ENCODE measurements at places on chromosomes 4 and X. TPM values are rescaled to one million over a fixed set of nuclear protein-coding genes. Genes with fewer than 3 reads are reported as not detected.

LNX1 gene
- not detected for total RNA-seq

UGT2B17 gene
- not detected for total RNA-seq

FAM149A gene
- total RNA-seq = 1.5 TPM

SH3D19 gene
- 23.5 TPM for total RNA-seq

ANXA10 gene
- 3.4 TPM for total RNA-seq

NOX1 gene
- not detected for total RNA-seq

ARHGAP36 gene
- total RNA-seq = not detected

PPP1R2C gene
- not detected for total RNA-seq

SMIM10 gene
- total RNA-seq = 0.17 TPM

TBC1D25 gene
- 10.9 TPM for total RNA-seq

DCX gene
- not detected for total RNA-seq

JAKMIP1 gene
- total RNA-seq = not detected

NKX3-2 gene
- total RNA-seq = 0.09 TPM

RIBC1 gene
- 0.94 TPM for total RNA-seq

FAM9B gene
- total RNA-seq = not detected

MAOB gene
- total RNA-seq = 0.16 TPM

RAB39B gene
- 0.63 TPM for total RNA-seq

FAM53A gene
- total RNA-seq = 0.69 TPM

NXF3 gene
- total RNA-seq = not detected

SPANXN3 gene
- not detected for total RNA-seq

NPNT gene
- 0.18 TPM for total RNA-seq

RHOXF2 gene
- not detected for total RNA-seq

ANXA5 gene
- 553 TPM for total RNA-seq

CDX4 gene
- total RNA-seq = not detected

PASD1 gene
- total RNA-seq = not detected
